ENCODE measurements at places on chromosomes 3 and 15.

DNA sequence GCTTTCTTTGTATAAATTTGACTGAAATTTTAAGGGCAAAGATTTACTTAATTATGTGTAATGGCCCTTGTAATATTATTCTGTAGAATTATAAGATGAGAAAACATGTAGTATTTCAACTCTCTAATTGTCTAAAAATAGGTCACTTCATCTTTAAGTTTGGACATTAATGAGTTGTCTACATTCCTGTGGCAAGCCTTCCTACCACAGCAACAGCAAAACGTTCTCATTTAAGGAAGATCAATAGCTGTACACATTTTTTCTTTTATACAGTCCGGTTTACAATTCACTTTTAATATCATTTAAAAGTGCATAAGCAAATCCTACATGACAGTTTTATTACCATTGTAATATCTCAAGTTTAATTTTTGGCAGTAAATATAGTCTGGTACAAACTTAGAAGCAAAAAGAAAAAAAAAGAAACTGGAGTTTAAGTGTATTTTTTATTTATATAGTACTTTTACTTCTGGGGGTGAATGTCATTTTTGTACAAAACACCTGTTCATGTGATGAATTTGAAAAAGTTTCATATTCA is 501.8 kb downstream of the ZPLD1 start:
- DNase-seq, result no peak

DNA sequence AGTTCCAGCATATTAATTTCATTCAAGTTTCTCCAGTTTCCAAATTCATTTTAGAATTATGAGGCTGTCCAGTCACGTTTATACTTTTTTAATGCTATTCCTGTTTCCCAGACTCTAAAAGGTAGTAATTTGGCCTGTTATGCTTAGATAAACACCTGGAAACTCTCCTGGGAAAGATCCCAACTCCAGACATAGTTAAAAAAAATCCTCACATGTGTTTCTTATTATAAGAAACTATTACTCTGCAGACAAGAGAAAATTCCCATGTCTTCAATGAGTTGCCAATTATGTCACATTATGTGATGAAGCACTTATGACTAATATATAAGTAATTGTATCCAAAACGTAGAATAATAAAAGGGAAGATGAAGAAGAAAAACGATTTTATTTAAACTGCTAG is 137.1 kb upstream of the TMC3 start:
- no peak for DNase-seq

- no peak for DNase-seq
Observed at GRCh38 chr3:194062830-194063229, 73.1 kb upstream of the HES1 start.

- no peak for DNase-seq
Observed at GRCh38 chr3:176690083-176690869, 507.0 kb downstream of the TBL1XR1 start.

DNA sequence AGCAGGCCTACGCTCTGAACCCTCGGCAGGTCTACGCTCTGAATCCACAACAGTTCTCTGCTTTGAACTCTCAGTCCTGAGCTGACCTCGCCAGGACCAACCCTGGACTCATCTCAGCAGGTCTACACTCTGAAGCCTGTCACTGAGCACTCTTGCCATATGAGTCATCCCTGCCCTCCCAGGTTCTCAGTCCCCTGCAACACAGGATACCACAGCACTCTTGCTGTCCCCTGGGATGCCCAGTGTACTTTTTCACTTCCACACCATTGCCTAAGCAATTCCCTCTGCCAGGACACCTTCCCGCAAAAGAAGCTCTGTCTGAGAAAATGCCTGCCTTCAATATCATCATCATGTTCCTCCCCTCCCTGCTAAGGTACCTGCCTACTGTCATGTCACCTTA is 42.0 kb downstream of the NUP210 start:
- no peak for DNase-seq

- DNase-seq, result peak; percentile 88
Observed at GRCh38 chr3:15271785-15272381, 60.5 kb downstream of the SH3BP5 start.

All from activated CD4-positive, alpha-beta memory T cell treated with anti-CD3 and anti-CD28 coated beads for 36 hours (primary cell).